Bronchial epithelial cell (primary cell): ENCODE measurements at places on chromosomes 1 and 21.
A peak's percentile ranks its signal among the peaks of the same experiment; 100 is the strongest.

GRCh38 chr1:115090540-115090939 lies 1.2 kb upstream of the TSPAN2 start:
- no peak for DNase-seq

- no peak for DNase-seq
Measured at GRCh38 chr1:116891396-116892079, 18.2 kb upstream of the PTGFRN start.

DNA sequence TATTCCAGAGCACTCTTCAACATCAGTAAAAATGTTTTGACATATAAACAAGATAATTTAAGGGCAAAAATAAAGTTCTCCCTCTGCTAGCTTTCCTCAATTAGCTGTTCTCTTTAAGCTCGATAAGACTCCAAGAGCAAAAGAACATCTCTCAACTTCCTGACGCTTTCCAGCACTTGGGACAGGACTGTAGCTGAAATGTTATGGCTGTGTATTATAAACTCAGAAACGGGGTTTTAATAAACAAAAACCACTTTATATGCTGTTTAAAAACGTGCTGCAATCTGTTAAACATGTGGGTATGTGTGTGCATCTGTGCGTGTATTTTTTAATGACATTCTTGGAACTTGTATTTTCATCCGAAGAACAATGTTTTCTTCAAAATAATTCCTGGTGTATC lies 71.5 kb upstream of the RGS2 start:
- DNase-seq = no peak

DNA sequence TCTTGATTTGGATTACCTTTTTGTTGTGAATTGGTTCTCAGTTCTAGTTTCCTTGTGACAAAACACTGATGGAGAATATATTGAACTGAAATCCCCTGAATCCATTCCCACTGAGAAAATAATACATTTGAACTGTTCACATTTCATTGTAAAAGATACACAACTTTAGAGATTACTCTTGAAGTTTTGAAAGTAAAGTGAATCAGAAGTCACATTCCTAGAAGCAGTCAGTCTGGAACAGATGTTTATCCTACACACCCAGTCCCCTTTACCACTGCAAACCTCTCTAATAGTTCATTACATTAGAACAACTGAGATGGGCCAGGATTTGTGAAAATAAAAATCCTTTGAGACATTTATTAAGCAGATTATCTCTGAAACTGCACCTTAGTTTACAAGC lies 3.4 kb downstream of the RERE start:
- no peak for DNase-seq

DNA sequence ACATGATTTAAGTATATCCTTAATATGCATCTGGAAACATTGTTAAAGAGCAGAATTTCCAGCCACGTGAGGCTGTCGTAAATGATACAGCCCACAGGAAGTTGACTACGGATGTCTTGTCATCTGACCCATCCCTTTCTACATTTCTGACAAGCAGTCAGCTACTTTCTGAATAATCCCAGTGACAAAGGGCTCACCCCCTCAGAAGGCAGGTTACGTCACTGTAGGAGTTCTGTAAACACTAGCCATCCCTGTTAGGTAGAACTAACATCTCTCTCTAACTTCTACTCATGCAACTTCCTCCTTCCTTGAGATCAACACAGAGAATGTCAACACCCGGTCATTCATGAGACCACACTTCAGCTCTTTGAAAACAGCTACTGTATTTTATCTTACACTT lies 259.2 kb downstream of the GREM2 start:
- peak; percentile 43 for DNase-seq
